ENCODE measurements at places on chromosomes 11 and 22.

GRCh38 chr11:70547821-70548670 lies 149.7 kb downstream of the CTTN start:
- DNase-seq, result no peak

GRCh38 chr11:132168344-132168981 lies 798.0 kb downstream of the NTM start:
- DNase-seq, result no peak

- no peak for DNase-seq
These were observed 16.8 kb upstream of the TMEM121B start for GRCh38 chr22:17137861-17138425.

- DNase-seq, result no peak
These were observed 6.8 kb upstream of the ZBED5 start for GRCh38 chr11:10864688-10865087.

DNA sequence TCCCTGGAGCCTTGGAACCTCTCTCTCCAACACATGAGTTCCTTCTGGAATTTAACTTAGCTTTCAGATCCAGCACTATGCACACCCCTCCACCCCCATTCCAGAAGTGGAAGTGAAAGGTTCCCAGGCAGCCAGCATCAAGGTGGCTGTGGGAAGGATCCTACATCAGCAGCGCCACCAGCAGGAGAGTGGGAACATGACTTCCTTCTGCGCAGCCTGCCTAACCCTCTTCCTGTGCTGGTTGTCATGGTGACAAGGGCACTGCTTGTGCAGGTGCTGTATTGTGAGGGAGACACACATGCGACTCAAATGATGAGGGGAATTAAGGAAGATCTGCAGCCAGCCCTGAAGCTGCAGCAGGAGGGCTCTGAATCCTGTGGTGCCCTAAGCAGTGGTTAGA lies 904.5 kb upstream of the API5 start:
- no peak for DNase-seq

GRCh38 chr11:706957-707816 lies 1.2 kb downstream of the EPS8L2 start:
- no peak for DNase-seq

- no peak for DNase-seq
These were observed 67.5 kb downstream of the C11orf58 start for GRCh38 chr11:16805938-16806337.

DNA sequence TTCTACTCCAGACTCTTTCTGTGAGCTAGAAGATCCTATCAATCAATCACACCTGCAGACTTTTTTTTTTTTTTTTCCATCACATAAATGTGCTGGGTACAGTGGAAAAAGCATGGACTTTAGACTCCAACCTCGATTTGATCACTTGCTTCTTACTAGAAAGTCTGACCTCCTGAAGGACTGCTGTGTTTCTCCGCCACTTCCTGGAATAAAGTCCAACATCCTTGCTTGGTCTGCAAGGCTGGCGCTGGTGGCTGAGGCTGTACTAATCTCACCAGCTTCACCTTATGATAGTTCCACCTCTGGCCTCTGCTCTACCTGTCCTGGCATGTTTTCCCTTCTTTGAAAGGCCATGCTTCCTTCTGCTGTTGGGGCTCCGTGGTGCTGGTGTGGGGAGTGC lies 60.9 kb upstream of the SESN3 start:
- no peak for DNase-seq

DNA sequence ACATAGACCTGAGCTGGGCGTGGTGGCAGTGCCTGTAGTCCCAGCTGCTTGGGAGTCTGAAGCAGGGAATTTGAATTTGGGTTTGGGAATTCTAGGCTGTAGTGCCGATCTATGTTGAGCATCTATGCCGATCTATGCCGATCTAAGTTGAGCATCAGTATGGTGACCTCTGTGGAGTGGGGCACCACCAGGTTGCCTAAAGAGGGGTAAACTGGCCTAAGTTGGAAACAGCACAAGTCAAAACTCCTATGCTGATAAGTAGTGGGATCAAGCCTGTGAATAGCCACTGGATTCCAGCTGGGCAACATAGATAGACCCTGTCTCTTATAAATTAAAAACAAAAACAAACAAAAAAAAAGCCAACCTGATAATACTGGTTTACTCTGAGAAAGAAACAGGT lies 7.4 kb downstream of the WEE1 start:
- DNase-seq, result no peak

DNA sequence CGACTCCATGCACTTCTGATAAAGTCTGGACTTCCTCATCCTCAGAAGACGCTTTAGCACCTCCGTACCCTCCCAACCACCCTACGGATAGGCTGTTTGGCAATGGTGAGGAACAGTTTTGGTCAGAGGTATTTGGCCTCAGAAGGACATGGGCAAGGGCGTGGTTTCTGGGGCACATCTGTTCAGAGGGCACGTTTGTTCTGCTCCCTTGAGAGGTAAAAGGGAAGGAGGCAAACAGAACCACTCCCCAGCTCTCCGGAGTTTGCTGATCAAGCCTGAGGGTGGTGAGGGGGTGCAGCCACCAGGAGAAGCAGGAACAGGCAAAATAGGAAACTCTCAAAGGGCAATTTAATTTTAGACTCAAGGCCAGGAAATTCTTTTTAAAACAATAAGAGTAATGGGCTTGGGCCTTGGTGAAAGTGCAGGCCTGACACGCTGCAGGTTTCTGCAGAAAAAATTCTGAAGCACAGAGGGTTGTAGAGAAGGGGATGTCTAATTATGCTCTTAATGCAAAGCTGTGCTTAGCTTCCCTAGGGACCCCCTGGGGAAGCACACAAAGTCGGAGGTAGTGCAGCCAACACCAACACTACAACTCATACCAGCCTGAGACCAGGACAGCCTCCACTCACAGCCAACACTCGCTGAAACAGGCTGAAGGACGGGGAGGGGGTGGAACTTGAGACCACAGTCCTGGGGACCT lies 23.3 kb downstream of the ETS1 start:
- no peak for DNase-seq

- no peak for DNase-seq
These were observed 36.4 kb downstream of the ZNF215 start for GRCh38 chr11:6962673-6963072.

DNA sequence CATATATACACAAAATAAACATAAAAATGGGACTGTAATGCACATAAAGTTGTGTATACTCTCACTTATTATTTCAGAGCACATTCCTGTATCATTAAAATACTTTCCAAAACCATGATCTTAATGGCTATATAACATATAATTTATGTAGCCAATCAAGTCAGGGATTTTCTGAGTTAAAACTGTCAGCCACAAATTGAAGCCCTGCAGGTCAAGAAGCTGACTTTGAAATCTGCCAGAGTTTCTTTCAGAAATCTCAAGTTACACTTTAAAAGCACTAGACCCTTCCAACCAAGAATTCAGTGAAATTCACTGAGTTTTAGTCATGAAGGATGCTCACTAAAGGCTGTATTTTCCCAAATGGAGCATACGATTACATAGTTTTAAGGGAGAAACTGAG lies 47.6 kb downstream of the PHF21A start:
- DNase-seq, result no peak

- no peak for DNase-seq
These were observed 15.0 kb upstream of the BIRC3 start for GRCh38 chr11:102302241-102302640.

DNA sequence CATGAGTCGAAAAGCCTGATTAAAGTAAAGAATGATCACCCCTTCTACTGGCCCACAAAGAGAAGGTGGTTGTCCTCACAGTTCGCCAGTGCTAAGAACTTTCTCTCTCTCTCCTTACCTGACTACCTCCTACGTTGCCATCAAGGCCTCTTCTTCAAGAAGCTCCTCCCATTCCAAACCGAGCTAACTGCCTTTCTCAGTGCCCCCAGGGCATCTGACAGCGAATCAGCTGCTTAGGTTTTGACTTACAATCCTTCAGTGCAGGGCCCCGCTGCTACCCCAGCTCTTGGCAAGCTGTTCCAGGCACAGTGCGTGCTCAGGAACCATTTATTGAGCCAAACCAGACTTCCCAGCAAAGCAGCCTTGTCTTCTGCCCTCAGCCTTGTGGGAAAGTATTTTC lies 5.8 kb downstream of the VSTM5 start:
- DNase-seq, result no peak

- no peak for DNase-seq
These were observed 40.7 kb downstream of the ZNF202 start for GRCh38 chr11:123700772-123701171.

GRCh38 chr11:128913806-128914205 lies 22.6 kb downstream of the KCNJ5 start:
- DNase-seq, result no peak
